ENCODE measurements at places on chromosomes 2 and 18.

DNA sequence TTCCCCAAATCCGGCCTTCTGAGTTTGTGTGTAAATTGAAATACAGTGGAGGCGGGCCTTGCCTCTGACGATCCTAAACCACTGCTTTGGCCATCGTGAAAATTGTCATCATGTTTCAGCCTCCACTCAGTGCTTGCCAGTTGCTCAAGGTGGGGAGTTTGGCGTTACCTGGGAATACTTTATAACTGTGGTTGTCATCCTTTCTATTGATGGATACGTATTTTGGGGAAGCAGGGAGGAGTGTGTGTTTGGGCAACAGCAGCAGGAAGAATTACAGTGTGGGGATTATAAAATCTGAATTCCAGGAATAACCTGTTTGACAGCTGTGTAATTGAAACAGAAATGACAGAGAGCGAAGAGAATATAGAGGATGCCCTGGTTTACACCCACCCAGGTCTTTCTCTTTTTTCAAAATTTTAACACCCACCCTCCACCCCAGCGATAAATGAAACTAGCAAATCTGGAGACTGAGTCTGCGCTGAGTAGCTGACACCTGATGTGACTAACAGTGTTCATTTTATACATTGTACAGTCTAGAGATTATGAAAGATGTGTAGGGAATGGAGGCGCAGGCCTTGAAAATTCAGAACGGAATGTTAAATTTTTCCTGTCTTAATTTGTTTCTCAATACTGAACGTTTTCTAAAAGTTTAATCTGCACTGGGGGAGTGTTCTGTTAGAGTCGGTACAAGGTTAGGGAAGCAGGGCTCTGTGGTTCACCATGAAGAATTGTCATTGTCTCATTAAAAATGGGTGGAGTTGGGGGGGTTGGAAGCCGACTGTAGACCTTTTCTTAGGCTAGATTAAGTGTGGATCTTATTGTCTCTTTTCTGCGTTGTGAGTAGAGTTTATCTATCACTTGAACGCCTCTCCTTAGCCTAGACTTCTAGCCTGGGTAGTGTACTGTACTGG lies 1.6 kb downstream of the MAP4K4 start:
- DNase-seq: peak; percentile 60

GRCh38 chr2:191983186-191983585 lies 136.3 kb upstream of the CAVIN2 start:
- DNase-seq: peak; percentile 94

DNA sequence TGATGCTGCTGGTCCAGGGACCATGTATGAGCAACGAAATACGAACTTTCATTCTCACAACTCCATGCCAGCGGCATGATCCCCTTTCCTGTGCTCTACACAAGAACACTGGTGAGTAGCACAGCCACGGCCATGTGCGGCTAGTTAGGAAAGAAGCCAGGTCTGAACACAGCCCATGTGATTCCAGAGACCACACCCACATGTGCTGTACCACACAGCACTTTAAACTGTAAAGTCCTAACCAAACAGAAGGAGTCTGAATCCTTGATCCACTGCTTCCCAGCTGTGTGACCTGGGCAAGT lies 33.0 kb upstream of the ACAA2 start:
- DNase-seq: no peak

DNA sequence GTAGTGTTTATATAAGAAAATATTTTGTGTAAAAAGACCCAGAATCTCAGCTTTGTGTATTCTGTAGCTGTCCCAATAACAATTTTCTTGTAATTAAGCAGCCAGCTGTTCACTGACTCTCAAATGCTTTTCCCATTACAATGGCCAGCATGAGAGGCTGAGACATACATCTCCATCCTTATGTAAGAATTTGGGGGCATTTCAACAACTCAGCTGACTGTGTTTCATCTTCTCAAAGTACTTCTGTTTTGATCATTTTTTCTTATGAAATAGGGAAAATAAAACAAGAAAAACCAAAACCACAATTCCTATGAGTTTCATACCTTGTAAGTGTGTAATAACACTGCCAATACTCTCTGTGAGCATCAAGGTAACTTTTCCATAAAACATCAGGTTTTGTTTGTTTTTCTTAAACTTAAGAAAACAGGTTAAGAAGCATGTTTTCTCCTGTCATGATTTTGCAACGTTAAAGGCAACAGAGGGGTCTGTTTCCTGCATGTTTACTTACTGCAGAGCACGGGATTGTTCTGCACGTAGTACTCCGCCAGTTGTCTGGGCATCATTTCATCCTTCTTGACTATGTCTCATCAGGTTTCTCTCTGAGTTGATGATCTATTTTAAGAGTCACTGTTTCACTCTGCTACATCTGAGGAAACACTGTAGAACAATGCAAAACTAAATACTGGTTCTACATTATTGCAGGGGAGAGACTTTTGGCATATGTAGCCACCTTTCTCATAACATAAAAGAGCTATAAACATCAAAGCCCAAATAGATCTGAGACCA lies 62.9 kb upstream of the CYRIA start:
- DNase-seq: no peak

DNA sequence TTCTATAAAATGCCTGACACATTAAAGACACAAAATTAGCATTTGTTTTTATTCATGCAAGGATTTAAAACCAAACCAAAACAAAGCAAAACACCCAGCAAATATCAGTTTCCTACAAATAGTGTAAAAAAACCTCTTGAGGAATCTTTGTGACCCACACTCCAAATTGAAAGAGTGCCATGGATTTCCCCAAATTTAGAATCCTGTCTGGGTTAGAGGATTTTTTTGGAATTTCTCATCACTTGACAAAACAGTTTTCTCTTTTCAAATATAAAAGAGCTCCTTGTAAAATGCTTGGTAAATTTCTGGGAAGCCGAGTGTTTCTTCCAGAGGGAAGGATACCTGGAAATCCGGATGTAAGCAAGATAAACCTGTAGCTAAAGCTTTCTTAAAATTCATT lies 1.7 kb upstream of the FN1 start:
- no peak for DNase-seq

DNA sequence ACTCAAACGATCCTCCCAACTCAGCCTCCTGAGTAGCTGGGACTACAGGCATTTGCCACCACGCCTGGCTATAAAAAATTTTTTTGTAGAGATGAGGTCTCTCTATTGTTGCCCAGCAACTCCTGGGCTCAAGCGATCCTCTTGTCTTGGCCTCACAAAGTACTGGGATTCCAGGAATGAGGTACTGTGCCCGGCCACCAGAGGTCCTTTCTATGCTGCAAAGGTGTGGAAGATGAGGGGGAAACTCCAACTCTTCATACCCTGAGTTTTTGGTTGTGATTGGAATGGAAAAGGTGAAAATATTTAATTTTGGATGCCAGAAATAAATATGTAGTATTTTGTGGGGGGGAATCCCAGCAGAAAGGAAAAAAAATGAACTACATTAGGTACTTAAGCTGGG lies 36.0 kb downstream of the MRPL33 start:
- peak; percentile 50 for DNase-seq

GRCh38 chr2:156907806-156908205 lies 349.7 kb upstream of the GALNT5 start:
- no peak for DNase-seq

GRCh38 chr2:123746006-123746405 lies 279.1 kb upstream of the CNTNAP5 start:
- DNase-seq: peak; percentile 68

DNA sequence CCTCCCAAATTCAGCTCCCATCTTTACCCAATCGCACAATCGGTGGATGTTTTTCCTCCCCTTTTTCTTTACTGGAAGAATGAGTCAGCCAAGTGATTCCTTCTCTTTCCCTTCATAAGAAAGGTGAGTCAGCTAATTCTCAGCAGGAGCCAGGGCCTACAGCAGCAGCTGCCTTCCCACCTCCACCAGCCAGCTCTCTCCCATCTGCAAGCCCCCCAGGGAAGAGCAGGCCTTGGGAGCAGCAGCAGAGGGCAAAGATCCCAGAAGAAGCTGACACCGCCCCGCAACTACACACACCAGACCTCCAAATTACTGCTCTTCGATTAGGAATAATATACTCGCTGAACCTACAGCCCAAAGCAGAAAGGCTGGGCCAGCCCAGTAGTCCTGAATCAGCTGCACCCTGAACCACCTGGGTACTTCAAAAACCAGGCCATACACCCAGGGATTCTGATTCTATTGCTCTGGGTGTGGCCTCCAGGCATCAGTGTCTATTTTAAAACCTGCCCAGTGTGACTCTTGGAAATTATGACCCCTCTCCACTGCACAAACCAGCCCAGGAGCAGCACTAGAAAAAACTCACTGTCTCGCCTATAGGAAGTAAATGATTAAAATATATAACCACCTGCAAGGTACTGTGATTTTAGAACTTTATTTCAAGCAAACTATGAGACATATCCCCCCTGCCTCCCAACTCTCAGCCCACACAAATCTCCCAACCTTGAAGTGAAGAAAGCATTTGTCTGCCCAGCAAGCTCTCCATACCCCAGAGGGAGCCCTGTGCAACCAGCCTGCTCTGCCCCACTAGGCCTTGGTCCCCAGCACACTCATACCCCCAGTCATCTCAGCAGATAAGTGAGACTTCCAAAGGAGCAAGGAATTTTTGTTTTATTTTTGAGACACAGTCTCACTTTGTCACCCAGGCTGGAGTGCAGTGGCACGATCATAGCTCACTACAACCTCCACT lies 7.3 kb downstream of the SFXN5 start:
- no peak for DNase-seq

- no peak for DNase-seq
These were observed 12.0 kb downstream of the MRPL35 start for GRCh38 chr2:86211033-86211795.

DNA sequence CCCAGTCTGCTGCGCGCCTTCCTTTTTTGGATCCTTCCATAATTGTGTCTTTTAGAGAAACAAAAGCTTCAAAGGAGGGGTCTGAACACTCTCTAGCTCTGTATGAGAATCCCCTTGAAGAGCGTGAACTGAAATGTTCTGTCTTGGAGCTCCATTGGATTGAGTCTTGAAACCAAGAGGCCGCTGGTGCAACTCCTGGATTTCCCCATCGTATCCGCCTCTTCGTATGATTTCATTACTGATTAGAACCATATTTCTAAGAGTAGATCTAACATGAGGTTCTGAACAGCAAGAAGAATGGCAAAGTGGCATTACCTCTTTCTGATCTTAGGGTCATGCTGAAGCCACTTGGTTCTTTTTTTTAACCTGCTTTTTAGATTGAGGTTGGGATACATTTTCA lies 31.4 kb upstream of the NRP2 start:
- no peak for DNase-seq

- no peak for DNase-seq
These were observed 21.8 kb downstream of the COLEC12 start for GRCh38 chr18:478681-479080.

GRCh38 chr2:72719416-72719815 lies 106.4 kb downstream of the EXOC6B start:
- DNase-seq: peak; percentile 84

- DNase-seq: peak; percentile 49
These were observed 916 bp downstream of the TNFRSF11A start for GRCh38 chr18:62325806-62326645.

- no peak for DNase-seq
These were observed 144.9 kb downstream of the L3MBTL4 start for GRCh38 chr18:6269660-6270332.
